Posterior vena cava (tissue), 2 donors: ENCODE measurements at places on chromosomes 5 and 9.
A peak's percentile ranks its signal among the peaks of the same experiment; 100 is the strongest.

DNA sequence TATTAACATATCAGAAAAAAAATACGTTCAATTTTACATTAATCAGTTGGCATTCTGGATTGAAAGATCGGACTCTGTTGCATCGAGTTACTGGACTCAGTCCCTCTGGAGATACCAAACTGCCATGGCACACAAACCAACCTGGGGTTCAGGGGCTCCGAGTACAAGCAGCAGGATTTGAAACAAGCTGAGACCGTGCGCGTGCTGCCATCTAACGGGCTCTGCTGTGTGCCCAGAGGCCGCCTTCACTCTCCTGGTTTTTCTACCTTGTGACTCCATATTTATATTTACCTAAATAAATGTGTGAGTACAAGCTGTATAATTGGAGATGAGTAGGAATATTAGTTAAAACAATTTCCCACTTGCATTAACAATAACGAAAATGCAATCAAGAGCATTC, 48.2 kb downstream of the ANXA1 start:
- no peak for DNase-seq

DNA sequence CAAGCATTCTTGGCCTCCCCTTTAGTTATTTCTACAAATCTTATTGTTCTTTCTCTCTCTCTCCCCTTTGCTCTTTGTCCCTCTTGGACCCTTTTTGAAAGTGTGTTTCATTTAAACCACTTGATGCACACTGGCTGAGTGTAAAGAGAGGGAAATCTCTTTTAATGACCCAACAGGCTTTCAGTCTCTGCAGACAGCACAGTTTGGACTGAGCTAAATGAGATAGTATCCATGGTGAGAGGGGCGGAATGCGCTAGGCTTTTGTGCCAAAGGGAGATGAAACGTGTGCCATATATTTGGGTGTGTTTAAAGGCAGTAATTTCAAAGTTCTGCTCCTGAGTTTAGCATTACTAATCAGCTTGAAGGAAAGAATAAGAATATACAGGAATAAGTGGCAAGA, 184.9 kb downstream of the PCSK1 start:
- DNase-seq, result no peak

DNA sequence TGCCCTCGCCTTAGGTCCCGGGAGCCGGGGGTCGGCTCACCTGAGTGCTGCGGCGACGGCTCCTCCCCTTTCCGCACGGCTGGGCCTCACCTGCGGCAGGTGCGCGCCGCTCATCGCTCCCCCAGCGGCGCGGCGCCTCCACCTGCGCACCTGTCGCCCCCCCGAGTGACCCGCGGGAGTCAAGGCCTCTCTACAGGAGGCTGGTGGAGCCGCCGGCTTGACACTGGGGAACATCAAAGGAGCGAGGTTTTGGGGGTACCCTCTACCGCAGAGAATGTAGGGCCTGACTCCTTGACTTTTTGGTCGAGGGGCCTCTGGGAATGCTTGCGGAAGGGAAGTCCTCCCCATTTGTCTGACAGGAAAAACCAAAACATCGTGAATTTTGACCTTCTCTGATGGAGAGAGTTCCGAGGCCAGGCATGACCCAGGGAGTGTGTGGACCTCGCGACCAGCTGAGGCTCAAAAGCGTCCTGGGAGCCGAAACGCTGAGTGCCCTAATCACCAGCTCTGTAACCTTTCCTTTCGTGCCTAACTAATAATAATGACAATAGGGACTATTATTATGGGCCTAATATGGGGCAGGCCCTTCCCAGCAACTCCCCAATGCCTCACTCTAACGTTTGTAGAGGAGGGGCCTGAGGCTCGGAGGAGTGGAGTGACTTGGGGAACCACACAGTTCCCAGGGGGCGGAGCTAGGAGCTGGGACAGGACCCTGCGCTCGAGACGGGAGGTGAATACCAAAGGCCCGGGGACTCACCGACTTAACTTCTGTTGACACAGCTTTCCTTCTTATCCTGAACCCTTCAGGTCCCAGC, 714 bp upstream of the IER5L start:
- no peak for DNase-seq

DNA sequence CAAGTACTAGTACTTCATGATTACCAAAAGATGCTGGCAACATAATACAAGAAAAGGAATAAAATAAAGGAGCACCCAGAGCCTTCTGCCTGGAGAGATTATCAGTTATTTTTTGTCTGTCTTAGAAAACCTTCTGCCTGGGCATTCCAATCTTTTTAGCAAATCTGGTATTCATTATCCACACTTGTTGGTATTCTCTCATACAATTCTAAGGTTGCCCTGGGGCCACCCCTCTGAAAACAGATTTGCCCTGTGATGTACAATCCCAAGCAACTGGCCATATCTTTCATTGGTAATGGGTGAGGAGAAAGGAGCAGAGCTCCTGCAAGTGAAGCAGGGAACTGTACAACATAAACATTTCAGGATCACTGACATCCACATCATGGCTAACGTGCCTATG, 47.8 kb downstream of the WDR41 start:
- DNase-seq, result no peak

DNA sequence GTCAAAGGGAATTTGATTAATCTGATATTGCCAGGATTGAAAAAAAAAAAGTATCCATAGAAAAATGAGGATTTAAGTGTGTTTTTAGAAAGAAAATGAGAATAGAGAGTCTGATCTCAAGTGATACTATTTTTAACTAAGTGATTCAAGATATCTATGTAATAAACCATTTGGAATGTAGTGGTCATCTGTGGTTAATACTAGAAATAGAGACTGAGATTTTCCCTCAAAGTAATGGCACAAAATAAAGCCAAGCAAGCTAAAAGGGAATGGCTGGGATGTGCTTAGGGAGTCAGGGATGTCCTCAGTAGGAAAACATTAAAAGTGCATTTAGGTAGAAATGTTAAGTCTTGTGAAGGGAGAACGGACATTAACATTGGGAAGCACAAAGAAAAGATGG, 90.6 kb downstream of the FBXO4 start:
- DNase-seq, result no peak

GRCh38 chr5:44839018-44839681, 30.4 kb downstream of the MRPS30 start:
- DNase-seq, result no peak

DNA sequence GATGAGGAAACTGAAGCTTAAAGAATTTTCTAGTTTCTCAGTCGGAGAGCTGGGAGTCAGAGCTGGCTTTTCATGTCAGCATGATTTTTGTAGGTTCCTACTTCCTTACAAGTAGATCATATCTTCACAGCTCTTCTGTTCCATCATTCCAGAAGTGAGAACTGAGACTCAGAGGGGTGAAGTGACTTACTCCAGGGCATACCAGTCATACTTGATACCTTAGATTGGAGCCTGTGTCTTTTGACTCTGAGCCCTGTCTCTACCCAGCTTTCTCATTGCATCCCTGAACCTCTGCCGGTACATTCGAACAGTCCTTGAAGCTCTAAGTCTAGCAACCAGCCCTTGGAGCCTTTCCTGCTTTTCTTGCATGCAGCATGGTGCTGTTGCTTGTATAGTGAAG, 53.3 kb downstream of the MCCC2 start:
- DNase-seq, result no peak

- no peak for DNase-seq
Measured at GRCh38 chr5:143396353-143396940, 7.0 kb downstream of the NR3C1 start.

DNA sequence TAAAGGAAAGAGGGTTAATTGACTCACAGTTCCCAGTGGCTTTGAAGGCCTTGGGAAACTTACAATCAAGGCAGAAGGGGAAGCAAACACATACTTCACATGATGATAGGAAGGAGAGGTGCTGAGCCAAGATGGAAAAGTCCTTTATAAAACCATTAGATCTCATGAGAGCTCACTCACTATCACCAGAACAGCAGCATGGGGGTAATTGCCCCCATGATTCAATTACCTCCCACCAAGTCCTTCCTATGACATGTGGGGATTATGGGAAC, 99.7 kb downstream of the PTTG1 start:
- DNase-seq, result no peak

DNA sequence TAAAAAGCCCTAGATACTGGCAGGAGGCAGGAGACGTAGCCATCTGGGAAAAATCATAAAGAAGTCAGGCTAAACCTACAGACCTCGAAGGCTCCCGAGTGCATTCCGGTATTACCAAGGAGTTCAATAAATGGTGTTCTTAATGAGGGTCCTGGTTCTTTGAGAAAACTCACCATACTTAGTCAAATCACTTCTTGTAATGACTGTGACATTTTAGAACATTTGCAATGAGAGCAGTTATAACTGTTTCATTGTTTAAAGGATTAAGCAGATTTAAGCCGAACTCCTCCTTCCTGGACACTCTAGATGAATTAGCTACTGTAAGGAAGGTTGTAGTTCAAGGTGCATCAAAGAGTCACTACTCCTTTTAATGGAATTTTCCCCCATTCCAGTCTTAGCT, 67.8 kb downstream of the EFNA5 start:
- DNase-seq, result no peak

DNA sequence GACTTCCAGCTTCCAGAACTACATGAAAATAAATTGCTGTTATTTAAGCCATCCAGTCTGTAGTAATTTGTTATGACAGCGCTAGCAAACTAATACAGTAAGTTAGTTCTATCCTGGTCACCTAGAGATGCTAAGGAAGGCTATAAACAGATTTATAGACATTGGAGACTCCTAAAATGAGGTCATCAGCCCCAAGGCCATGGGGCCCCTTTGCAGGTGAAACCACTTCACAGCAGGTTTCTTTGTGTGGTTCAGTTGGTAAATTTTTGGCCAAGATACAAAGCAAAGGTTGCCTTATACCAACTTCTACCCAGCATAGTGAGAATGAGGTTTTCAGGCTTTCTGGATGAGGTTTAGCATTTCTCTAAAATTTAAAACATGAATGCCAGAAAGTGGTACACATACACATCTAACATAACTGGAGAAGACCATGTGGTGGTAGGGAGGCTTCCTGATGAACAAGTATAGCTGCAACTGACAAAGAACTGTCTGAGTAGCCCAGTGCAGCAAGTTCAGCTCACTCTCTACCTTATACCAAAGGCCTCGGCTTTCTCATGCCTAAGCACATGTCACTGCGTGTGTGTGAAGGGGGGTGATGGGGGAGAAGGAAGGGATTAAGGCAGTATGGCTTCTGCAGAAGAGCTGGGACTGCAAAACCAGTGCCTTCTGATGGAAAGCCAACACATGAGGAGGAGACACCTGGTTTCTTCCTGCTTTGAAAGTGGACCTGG, 264.6 kb upstream of the TAS2R1 start:
- DNase-seq, result no peak

- DNase-seq, result no peak
Measured at GRCh38 chr9:22383718-22384117, 62.9 kb upstream of the DMRTA1 start.

GRCh38 chr5:16593013-16593412, 23.8 kb downstream of the RETREG1 start:
- no peak for DNase-seq

GRCh38 chr5:133438487-133438886, 173.9 kb downstream of the FSTL4 start:
- no peak for DNase-seq

- DNase-seq, result no peak
Measured at GRCh38 chr5:154758493-154758892, 3.3 kb downstream of the LARP1 start.

DNA sequence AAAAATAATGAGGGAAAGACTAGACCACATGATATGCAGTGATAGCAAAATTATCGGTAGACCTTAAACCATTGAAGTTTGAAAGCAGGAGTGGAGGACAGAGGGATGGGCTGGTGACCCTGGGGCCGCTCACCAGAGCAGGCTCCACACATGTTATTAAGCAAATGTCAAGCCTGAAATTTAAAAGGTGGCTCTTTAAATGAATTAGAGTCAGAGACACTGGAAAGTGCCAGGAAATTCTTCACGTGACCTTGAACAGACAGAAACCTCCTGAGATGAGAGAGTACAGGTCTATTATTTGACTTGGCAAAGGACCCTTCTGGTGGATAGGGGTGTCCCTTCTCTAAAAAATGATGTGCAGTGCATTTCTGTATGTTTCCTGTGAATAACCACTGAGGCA, 111.0 kb upstream of the CPEB4 start:
- DNase-seq, result peak; percentile 28

- no peak for DNase-seq
Measured at GRCh38 chr5:12399868-12400267, 495.6 kb upstream of the CTNND2 start.

- no peak for DNase-seq
Measured at GRCh38 chr9:90578126-90578815, 64.4 kb downstream of the DIRAS2 start.

GRCh38 chr5:44443172-44443571, 54.0 kb upstream of the FGF10 start:
- no peak for DNase-seq

GRCh38 chr5:35324679-35325078, 94.4 kb upstream of the PRLR start:
- no peak for DNase-seq

GRCh38 chr9:129750013-129750638, 2.7 kb downstream of the PTGES start:
- no peak for DNase-seq

GRCh38 chr9:80366626-80367025, 794.9 kb downstream of the TLE4 start:
- DNase-seq, result no peak

- no peak for DNase-seq
Measured at GRCh38 chr9:125586172-125586511, 120.9 kb downstream of the MAPKAP1 start.

- no peak for DNase-seq
Measured at GRCh38 chr9:132698989-132699388, 28.7 kb downstream of the GTF3C4 start.

GRCh38 chr5:101112645-101113044, 209.6 kb upstream of the ST8SIA4 start:
- no peak for DNase-seq

- no peak for DNase-seq
Measured at GRCh38 chr5:87307796-87308423, 40.2 kb downstream of the RASA1 start.

- no peak for DNase-seq
Measured at GRCh38 chr5:150407096-150407720, 5.5 kb downstream of the CD74 start.

GRCh38 chr5:72510610-72511181, 3.5 kb upstream of the ZNF366 start:
- DNase-seq, result peak; percentile 83

DNA sequence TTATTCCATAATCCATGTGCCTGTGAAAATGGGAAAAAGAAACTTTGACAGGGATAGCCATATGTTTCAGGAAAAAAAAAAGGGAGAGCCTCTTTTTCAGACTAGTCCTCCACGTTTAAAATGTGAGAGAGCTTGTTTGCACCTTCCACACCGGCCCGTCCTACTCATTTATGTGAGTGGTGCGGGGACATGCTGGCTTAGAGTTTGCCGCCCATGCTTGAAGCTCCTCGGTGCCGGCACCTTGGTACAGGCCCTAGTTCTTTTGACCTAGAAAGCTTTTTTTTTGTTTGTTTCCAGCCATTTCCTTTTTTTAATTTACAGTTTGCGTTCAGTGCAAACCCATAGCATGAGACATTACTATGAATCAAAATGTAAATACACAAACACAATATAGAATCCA, 27.8 kb downstream of the PSAT1 start:
- DNase-seq, result no peak

DNA sequence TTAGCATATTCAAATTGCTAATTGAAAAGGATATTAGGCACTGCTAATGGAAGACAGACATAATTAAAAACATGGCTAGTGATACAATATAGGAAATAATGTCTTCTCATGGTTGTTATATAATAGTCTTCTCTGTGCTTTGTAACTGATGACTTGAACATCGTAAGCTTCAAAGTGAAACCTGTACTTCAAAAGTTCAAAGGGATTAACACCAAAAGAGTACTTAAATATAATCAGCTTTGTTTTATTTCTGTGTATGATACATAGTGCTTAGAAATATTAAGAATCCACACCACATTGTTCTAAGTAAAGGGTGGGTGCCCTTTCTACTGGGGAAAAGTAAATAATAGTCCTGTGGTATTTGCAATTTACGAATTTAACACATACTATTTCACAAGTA, 75.4 kb upstream of the ITGA1 start:
- no peak for DNase-seq
